GM23338 (cell line): ENCODE measurements at places on chromosomes 3 and 15. TPM values are rescaled to one million over a fixed set of nuclear protein-coding genes. Genes with fewer than 3 reads are reported as not detected.

DNA sequence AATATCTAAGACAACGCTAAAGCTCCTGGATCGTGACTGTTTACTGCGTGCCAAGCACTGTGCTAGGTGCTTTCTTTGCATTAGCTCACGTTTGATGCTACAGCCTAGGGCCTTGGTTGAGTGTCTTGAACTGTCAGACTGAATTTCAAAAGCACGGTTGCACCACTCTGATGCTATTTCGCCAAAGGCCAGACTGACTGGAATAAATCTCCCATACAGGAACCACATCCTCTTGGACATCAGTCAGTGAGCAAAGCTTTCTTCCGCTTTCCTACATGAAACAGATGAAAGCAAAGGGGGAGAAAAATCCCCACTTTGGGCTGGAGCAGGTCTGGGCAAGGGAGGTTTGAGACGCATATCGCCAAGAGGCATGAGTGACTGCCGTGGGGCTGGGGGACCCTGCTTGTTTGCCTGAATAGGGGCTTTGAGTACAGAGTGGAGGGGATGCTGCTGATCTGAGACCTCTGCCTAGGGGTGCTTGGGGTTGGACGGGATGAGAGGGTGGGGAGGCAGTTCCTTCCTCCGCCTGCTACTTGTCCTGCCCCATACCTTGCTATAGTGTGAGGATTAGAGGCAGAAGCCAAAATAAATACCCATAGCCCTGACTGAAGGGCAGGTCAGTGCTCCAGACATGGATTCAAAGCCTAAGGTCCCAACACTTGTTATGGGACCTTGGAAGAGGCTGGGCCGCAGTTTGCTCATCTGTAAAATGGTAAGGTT is 5.3 kb downstream of the FGD5 start:
- DNase-seq: no peak
- no peak overlapping the region for H3K27ac ChIP-seq
- H3K27me3 ChIP-seq: no peaks in the 10 kb centered on the region
- no peaks in the 10 kb centered on the region for H3K36me3 ChIP-seq

TMEM45A gene
- total RNA-seq: 6.5 and 7.0 TPM in 2 replicates

ZNF639 gene
- total RNA-seq: 58.3 and 62.8 TPM in 2 replicates

DNA sequence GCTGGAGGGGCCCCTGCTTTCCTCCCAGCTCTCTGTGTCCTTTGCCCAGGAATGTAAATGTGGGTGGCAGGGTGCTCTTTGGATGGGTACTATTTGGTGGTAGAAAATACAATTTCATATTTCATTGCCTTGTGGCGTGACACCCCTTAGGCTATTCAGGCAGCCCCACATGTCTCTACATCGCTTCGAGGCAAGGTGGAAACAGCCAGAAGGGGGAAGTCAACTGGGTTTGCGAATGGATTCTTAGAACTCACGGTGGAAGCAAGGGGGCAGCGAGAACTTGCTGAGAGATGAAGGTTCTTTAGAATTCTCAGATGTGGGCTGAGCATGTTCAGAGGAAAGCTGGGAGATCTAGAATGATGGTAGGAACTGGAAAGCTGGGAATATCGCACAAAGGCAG is 25.3 kb downstream of the PLA2G4D start:
- peak; percentile 47 for DNase-seq
- H3K36me3 ChIP-seq: no peaks in the 10 kb centered on the region
- no peaks in the 10 kb centered on the region for H3K4me1 ChIP-seq
- H3K27ac ChIP-seq: no peak overlapping the region

EXOG gene
- total RNA-seq: 7.9 and 11.3 TPM in 2 replicates

CELF6 gene
- 0.14 TPM in 1 of 2 replicates, not detected in the other for total RNA-seq

GOLGA6B gene
- total RNA-seq: not detected in 2 replicates

GRCh38 chr15:49135911-49136310 is 19.5 kb downstream of the COPS2 start:
- H3K4me1 ChIP-seq: no peaks in the 10 kb centered on the region
- no peak for DNase-seq
- H3K27me3 ChIP-seq: no peaks in the 10 kb centered on the region

DNA sequence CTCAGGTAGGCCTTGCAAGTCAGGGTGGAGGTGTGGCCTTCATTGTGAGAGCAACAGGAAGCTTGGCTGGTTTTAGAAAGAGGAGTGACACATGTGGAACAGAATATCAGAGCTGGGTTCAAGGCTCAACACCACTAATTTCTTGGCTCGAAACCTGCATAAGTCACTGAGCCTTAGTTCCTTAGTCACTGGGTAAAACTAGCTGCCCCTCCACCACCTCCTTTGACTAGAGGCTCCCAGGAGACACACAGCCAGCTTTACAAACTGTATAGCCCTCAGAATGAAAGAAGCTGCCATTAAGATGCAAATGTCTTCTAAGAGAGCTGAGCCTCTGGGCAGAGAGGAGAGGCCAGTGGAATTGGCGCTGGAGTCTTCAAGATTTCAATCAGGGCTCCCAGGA is 67.7 kb downstream of the CERS3 start:
- DNase-seq: peak; percentile 11
- H3K4me1 ChIP-seq: peaks cover 10% of the 10 kb centered on the region; the same call in 1 of the 2 replicates
- no peak overlapping the region for H3K4me3 ChIP-seq
- H3K27me3 ChIP-seq: no peaks in the 10 kb centered on the region
- no peak overlapping the region for H3K27ac ChIP-seq

- no peaks in the 10 kb centered on the region for H3K27me3 ChIP-seq
- no peaks in the 10 kb centered on the region for H3K36me3 ChIP-seq
- no peak overlapping the region for H3K4me3 ChIP-seq
These were observed 1458.4 kb upstream of the CADM2 start for GRCh38 chr3:83500422-83500821.

- DNase-seq: no peak
- peaks cover 13% of the 10 kb centered on the region for H3K36me3 ChIP-seq
- H3K27me3 ChIP-seq: no peaks in the 10 kb centered on the region
These were observed 32.3 kb downstream of the RPN1 start for GRCh38 chr3:128618398-128618726.

IGSF10 gene
- total RNA-seq: 0.94 and 1.4 TPM in 2 replicates

DNA sequence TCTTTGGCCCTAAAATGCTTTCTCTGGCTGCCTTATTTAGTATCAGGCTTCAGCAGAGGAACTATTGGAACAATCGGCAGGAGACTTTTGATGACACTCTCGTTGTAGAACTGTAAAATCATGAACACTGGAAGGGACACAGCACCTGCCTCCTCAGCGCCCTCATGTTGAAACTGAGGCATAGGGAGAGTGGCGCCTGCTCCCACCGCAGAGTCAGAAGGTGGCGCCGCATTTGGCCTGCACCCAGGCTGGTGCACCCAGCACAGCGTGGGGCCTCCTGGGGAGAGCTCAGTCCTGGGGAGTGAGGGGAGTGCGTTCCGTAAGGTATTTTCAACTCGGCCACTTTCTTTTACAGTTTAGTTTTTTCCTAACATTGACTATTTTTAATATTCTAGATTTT is 78.2 kb upstream of the BLM start:
- H3K4me1 ChIP-seq: no peaks in the 10 kb centered on the region
- no peak overlapping the region for H3K27ac ChIP-seq

- no peaks in the 10 kb centered on the region for H3K27me3 ChIP-seq
- H3K4me1 ChIP-seq: peaks cover 21% of the 10 kb centered on the region
- H3K4me3 ChIP-seq: no peak overlapping the region
- peak overlapping the region; percentile 61; the same call in 1 of the 2 replicates for H3K27ac ChIP-seq
These were observed 112.4 kb upstream of the CCDC54 start for GRCh38 chr3:107264888-107265287.

GRCh38 chr3:107627962-107628542 is 105.3 kb downstream of the BBX start:
- H3K27me3 ChIP-seq: no peaks in the 10 kb centered on the region
- H3K36me3 ChIP-seq: no peaks in the 10 kb centered on the region
- DNase-seq: no peak
- no peak overlapping the region for H3K27ac ChIP-seq
- H3K4me1 ChIP-seq: peaks cover 25% of the 10 kb centered on the region
